Activated CD4-positive, alpha-beta T cell treated with anti-CD3 and anti-CD28 coated beads, Interleukin-2, amount 10 ng/mL, durations not matched to agents 7 days and 5 days (primary cell): ENCODE measurements at places on chromosomes 7 and 10. TPM values are rescaled to one million over a fixed set of nuclear protein-coding genes. Genes with fewer than 3 reads are reported as not detected.

ADAP1 gene
- 12.4 TPM for total RNA-seq

PLXNA4 gene
- total RNA-seq, result 23.3 TPM

PNLIP gene
- total RNA-seq, result not detected

HABP2 gene
- not detected for total RNA-seq

- no peaks in the 10 kb centered on the region for H3K27me3 ChIP-seq
- no peak overlapping the region for H3K27ac ChIP-seq
- DNase-seq, result no peak
Observed at GRCh38 chr10:18158773-18159265, 18.6 kb downstream of the CACNB2 start.

DNA sequence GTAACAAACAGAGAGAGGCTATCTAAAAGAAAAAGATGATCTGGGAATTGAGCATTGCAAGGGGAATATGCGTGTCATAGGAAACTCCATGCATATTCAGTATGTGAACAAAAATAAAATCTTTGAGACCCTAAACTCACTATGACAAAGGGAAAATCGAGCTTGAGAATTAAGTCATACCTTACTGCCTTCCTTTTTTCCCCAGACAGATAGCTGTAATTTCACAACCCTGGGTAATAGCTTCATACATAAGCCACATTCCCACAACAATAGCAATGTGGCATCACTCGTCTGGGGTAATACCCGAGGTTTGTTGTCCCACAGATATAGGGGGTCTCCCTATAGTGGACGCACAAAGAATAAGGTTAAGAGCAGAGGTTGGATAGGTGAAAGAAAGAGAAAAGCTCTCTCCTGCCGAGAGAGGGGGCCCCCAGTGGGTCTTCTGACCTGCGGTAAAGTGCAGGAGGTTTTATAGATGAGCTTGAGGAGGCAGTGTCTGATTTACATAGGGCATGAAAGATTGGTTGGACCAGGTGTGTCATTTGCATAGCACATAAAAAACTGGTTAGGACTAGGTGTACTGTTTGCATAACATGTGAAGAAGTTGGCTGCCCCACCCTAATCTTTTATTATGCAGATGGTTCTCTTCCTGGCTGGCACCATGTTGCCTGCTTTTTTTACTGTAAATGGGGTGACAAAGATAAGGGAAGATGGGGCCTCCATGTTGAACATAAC, 11.6 kb downstream of the CYP3A43 start:
- peaks cover 4% of the 10 kb centered on the region for H3K27me3 ChIP-seq
- no peaks in the 10 kb centered on the region for H3K36me3 ChIP-seq
- no peak overlapping the region for H3K4me3 ChIP-seq
- no peak for DNase-seq

DNA sequence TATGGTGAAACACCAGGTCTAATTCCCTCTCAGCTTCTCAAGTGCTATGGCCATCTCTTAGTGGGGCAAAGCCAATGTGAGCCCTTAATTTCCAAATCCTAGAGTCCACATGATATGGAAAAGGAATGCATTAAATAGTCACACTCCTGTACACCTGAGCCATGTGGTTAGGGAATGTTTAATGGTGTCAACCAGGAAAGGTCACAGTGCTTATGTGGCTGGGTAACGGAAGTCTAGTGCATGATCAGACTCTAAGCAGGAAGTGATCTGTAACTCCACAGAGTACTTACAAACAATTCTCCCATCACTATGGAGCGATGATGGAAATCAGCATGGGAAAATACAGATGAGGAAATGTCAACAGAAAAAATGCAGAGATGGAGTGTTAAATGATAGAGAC, 148.8 kb downstream of the MAGI2 start:
- H3K36me3 ChIP-seq, result no peaks in the 10 kb centered on the region
- H3K4me3 ChIP-seq, result no peak overlapping the region
- H3K27ac ChIP-seq, result no peak overlapping the region
- no peaks in the 10 kb centered on the region for H3K27me3 ChIP-seq

DNA sequence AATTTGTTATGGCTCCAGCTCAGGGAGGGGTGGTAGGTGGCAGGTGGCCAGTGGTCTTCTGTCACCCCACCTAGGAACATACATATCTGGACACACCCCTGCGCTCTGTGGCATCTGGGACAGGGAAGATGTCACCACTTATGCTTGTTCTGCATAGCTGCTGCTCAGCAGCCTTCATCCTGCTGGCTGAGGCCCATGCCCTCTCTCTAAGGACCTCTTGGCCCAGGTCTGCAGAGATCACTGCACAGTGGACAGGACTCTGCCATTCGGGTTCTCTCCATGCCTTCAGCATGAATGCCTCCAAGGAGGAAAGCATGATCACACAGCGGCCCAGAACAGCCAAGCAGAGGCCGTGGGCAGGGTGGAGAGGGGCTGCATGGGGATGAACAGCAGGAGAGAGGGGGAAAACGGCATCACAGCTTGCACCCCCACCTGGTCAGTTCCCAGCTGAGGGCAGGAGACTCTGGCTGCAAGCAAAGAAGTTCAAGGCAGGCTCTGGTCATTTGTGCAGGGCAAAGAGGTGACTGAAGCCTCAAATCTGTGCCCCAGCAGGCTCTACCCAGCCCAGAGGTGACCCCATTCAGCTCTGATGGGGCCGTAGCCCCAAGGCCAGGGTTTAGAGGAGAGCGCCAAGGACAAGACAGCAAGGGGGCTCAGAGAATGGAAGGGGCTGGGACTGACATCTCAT, 47.8 kb upstream of the GDF10 start:
- no peak overlapping the region for H3K27ac ChIP-seq
- H3K36me3 ChIP-seq, result peaks cover 3% of the 10 kb centered on the region
- H3K4me3 ChIP-seq, result no peak overlapping the region
